ENCODE measurements at places on chromosomes 1 and 21. TPM values are rescaled to one million over a fixed set of nuclear protein-coding genes. Genes with fewer than 3 reads are reported as not detected.

- no peak for DNase-seq
These were observed 55.9 kb upstream of the PTGFRN start for GRCh38 chr1:116853680-116854402.

GRCh38 chr21:31347435-31348032 lies 3.5 kb upstream of the TIAM1 start:
- no peak for DNase-seq

DNA sequence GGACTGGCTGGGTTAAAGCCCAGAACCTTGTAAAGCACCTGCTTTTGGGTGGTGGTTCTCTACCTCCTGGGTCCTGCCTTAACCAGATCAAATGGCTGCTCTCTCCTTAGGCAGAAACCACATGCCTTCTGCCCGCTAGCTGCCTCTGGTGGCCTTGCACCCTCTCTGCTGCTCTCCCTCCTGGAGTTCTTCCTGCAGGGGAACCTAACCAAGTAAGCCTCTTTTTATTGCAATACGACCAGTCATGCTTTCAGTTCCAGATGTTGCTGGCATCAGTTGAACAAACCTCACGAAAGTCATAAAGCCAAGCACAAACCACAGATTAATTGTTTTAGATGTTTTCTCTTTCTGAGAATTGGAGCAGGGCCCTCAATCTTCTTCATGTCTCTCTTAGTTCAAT lies 118.9 kb downstream of the GDAP2 start:
- no peak for DNase-seq

NGF gene
- 0.84 TPM for total RNA-seq

DNA sequence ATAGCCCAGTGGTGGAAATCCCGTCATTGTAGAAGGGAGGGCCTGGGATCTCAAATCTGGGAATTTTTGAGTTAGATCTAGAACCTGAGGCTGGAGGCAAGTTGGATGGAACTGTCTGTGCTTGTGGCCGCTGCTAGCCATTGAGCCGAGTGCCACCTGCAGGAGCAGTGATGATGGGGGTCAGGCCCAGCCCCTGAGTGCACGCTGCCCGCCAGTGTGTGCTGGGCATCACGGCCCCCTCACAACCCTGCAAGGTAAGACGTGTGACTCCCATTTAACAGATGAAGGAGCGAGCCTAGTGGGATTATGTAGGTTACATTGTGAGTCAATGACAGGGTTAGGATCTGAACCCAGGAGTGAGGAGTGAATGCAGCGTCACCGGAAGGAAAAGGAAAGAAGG lies 407.2 kb downstream of the CAMTA1 start:
- DNase-seq: no peak
